ENCODE measurements at places on chromosomes 5 and 9.
A peak's percentile ranks its signal among the peaks of the same experiment; 100 is the strongest.

- no peak for DNase-seq
Measured at GRCh38 chr9:99464568-99464967, 242.5 kb downstream of the SEC61B start.

DNA sequence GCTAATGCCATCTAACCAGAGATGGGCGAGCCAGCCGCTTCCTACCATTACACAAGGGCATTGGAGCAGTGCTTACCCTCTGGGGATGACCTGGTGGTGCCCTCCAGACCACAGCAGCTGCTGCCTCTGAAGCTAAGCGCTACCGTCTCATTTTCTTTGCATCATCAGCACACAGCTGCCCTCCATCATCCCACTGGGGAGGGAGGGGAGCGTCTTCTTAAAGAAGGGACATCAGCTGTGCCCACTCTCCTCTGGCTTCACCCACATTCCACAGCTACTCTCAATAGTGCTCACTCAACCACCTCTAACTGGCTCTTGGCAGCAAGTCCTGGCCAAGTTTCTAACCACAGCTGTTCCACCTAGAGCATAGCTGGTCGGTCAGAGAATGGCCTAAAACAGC lies 503.4 kb downstream of the NFIB start:
- peak; percentile 2 for DNase-seq

GRCh38 chr9:134553061-134553891 lies 88.3 kb upstream of the COL5A1 start:
- DNase-seq: no peak

DNA sequence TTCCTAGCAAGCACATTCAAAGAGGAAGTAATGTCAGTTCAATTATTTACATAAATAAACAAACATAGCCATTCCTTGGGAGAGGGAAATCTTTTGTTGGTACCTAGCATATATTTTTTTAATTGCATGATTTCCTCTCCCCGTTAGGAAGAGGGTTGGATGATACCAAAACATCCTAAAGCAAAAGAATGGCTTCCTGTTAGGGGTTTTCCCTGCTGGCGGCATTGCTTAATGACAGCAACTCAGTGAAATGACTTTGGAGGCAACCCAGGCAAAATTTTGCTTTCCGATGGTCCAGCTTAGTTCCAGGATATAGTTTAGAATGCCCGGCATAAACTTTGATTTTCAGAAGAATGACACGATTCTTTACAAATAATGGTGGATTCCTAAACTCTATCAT lies 73.2 kb downstream of the MAT2B start:
- no peak for DNase-seq

GRCh38 chr9:122536134-122536533 lies 9.0 kb upstream of the OR1N1 start:
- no peak for DNase-seq

- DNase-seq: no peak
Measured at GRCh38 chr5:68116868-68117411, 98.6 kb upstream of the PIK3R1 start.

GRCh38 chr9:33065157-33066076 lies 11.1 kb downstream of the SMU1 start:
- DNase-seq: no peak

DNA sequence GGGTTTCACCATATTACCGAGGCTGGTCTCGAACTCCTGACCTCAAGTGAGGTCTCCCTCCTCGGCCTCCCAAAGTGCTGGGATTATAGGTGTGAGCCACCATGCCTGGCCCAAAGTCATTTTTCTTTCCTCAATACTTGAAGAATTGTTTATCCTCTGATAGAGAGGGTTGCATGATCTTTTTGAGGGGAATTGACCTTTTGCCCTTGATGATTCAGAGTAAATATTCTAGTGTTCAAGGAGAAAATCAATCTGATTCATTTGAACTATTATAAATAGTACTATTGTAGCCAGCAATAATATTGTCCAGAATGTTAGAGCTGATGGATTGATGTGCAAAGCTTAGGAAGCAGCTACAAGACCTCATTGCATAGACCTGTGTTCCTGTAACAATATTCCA lies 47.1 kb downstream of the UGCG start:
- no peak for DNase-seq

DNA sequence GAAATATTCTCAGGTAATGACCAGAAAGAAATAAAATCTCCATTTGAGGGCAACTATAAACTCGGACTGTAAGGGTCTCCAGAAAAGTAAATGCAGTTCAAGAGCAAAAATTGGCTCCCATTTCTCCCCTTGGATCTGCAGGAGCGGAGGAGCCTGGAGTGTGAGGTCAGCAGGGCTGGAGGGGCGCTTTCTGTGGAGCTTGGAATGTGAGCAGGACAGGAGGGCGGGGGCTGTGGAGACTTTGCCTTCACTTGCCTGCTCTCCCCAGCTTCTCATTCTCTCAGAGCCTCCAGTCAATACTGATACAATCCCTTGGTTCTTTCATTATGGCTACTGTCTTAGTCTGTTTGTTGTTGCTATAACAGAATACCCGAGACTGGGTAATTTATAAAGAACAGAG lies 162.8 kb upstream of the ANKH start:
- DNase-seq: no peak

- DNase-seq: no peak
Measured at GRCh38 chr5:88819301-88819999, 63.5 kb downstream of the MEF2C start.

GRCh38 chr5:133921069-133921468 lies 47.4 kb downstream of the C5orf15 start:
- no peak for DNase-seq

- DNase-seq: no peak
Measured at GRCh38 chr5:146025114-146025680, 80.2 kb downstream of the PLAC8L1 start.

- DNase-seq: no peak
Measured at GRCh38 chr5:149133795-149134777, 7.2 kb upstream of the ABLIM3 start.

DNA sequence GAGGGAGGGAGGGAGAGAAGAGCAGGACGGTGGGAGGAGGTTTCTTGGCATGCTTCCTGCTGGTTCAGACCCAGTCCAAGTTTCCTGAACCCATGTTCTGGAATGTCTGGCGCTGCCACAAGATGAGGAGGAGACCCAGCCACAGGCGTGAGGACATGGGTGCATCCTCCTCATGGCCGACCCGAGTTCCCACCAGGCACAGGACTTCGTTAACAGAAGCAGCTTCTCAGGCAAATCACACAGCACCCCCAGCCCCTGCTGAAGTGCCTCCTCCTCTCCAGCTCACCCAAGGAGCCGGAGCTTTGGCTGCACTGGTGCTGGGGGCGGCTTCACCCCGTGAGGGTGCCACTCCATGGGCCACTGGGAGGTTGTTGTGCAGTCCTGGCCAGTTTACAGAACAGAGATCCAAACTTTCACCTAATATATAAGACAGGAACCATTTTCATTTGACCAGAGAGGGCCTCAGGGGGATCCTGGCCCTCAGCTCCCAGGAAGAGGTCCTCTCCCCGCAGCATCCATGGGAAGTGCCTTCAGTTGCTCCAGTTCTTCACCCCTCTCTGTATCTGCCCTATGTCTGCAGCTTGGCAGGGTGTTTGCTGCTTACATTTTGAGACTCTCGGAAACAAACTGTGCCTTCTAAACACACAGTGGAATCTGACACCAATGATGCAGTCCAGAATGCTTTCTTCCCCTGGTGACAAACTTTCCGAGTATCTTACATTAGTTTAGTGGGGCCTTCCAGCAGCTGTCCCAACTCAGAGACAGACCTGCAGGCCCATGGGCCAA lies 10.2 kb upstream of the NKD2 start:
- DNase-seq: no peak

DNA sequence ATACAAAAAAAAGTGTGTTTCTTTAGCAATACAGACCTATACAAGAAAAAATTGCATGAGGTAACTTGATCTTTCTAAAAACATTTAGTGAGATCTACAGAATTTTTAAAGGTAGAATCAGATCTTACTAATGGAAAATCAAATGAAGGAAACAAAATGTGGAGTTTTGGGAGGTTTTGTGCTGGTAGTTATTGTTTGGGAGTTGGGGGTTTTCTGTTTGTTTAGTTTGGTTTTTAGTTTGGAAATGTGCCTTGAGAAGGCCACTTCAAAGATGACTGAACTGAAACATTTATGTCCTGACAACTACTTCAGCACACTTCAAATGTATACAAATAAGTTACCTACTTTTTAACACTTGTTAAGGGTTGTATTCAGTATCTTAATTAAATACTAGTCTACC lies 280.1 kb downstream of the NR2F1-AS1 start:
- no peak for DNase-seq

GRCh38 chr9:133752739-133753446 lies 14.7 kb upstream of the SARDH start:
- DNase-seq: no peak

GRCh38 chr9:4514252-4515128 lies 24.2 kb downstream of the SLC1A1 start:
- DNase-seq: no peak

- no peak for DNase-seq
Measured at GRCh38 chr5:157476702-157477408, 16.8 kb downstream of the NIPAL4 start.

DNA sequence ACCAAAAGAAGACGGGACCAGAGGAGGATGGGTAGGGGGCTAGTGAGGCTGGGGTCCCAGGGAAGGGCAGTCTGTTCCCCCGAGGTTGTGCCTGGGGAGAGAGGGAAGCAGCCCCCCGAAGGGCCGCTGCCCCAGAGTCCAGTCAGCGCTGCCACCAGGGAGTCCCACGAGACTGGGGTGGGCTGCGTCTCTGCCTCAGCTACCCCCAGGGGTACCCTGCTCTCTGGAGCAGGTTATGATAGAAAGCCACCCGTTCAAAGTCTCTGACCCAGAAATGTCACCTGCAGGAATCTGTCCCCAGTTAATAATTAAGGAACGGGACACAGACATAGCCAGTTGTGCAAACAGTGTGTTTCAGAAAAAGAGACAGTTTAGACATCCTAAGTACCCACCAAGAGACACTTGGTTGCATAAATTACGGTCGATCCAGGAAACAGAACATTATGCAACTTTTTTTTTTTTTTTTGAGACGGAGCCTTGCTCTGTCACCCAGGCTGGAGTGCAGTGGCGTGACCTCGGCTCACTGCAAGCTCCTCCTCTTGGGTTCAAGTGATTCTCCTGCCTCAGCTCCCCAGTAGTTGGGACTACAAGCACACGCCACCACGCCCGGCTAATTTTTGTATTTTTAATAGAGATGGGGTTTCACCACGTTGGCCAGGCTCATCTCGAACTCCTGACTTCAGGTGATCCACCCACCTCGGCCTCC lies 10.7 kb upstream of the AGPAT2 start:
- DNase-seq: no peak

- no peak for DNase-seq
Measured at GRCh38 chr9:37004424-37004935, 29.6 kb downstream of the PAX5 start.
